ENCODE measurements at places on chromosomes 4 and X. TPM values are rescaled to one million over a fixed set of nuclear protein-coding genes. Genes with fewer than 3 reads are reported as not detected.

ZBTB33 gene
- total RNA-seq = 21.5 TPM

DNA sequence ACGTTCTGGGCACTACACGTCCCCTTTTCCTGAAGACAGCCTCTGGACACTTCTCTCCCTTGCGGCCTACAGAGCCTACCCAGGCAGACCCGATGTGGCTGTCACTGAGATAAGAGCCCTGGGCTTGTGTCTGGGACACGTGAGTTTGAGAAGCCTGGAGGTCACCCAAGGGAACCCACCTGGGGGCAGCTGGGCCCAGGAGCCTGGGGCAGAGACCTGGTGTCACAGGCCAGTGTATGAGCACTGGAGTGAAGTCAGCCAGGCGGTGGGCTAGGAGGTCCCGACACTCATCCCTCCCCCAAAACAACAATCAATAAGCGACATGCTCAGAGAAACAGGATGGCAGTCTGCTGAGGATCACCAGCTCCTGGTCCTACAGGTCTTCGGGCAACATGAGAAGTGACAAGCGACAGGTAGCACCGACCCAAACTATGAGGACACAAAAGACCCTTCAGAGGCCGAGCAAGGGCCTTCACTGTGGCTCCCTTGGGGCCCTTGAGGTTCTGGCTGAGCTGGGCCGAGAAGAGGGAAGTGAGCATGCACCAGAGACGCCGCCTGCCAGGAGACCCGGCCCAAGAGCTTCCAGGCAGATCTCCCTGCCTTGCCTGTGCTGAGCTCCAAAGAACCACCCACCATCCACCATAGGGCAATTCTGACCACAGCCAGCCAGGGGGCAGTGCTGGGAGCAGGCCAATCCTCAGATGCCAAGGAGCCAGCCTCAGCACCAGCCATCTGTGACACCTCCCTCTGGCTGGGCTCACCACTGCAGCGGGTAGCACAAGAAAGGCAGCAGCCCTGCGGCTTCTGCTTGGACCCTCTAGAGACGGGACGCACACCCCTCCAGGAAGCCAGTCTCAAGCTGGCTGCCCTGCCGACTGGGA, 11.0 kb upstream of the DUSP9 start:
- H3K27ac ChIP-seq = no peak overlapping the region
- H3K4me3 ChIP-seq = no peak overlapping the region
- no peaks in the 10 kb centered on the region for H3K4me1 ChIP-seq
- DNase-seq = no peak
- H3K36me3 ChIP-seq = no peaks in the 10 kb centered on the region

FAM241A gene
- 0.90 TPM for total RNA-seq

GC gene
- total RNA-seq = 0.31 TPM

DNA sequence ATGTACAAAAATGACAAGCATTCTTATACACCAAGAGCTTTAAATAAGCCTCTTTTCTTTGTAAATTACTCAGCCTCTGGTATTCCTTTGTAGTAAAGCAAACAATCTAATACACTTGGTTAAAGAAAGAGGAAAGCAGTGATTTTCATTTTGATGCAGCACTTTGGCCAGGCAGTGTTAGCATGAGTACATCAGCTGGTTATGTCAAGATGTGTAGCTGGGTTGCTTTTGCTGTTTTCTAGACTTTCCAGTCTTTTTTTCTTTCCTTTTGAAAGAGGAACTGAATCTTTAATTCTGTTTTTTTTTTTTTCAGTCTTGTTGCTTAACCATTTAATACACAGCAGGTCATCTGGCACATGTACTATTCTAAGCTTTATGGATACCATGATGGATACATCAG, 167.1 kb upstream of the AADAT start:
- DNase-seq = no peak
- H3K4me1 ChIP-seq = no peaks in the 10 kb centered on the region
- H3K36me3 ChIP-seq = no peaks in the 10 kb centered on the region
- H3K4me3 ChIP-seq = no peak overlapping the region
- no peak overlapping the region for H3K27ac ChIP-seq

DNA sequence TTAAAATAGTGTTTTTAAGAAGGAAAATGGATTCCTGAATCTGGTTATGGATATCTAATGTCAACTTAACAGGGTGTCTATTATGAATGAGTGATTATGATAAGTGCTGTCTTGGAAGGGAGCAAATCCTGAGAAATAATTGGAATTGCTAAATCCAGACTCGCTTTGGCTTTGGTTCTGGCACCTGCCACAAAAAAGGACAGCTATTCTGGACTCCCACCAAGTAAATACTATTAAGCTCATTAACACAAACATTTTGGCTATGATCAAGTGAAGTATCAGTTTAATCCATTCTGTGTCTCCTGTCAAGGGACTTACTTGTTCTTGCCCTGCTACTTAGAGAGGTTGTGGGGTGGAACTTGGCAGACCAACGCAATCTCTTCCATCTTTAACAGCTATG, 403.7 kb downstream of the CENPC start:
- H3K27ac ChIP-seq = no peak overlapping the region
- no peaks in the 10 kb centered on the region for H3K27me3 ChIP-seq
- no peak overlapping the region for H3K4me3 ChIP-seq
- no peak for DNase-seq
- H3K36me3 ChIP-seq = no peaks in the 10 kb centered on the region

SULT1B1 gene
- total RNA-seq = 0.05 TPM

GRCh38 chr4:75822416-75822815, 79.8 kb downstream of the PPEF2 start:
- no peak overlapping the region for H3K4me3 ChIP-seq
- H3K27me3 ChIP-seq = no peaks in the 10 kb centered on the region
- H3K4me1 ChIP-seq = no peaks in the 10 kb centered on the region
- no peak overlapping the region for H3K27ac ChIP-seq
- no peaks in the 10 kb centered on the region for H3K36me3 ChIP-seq

DNA sequence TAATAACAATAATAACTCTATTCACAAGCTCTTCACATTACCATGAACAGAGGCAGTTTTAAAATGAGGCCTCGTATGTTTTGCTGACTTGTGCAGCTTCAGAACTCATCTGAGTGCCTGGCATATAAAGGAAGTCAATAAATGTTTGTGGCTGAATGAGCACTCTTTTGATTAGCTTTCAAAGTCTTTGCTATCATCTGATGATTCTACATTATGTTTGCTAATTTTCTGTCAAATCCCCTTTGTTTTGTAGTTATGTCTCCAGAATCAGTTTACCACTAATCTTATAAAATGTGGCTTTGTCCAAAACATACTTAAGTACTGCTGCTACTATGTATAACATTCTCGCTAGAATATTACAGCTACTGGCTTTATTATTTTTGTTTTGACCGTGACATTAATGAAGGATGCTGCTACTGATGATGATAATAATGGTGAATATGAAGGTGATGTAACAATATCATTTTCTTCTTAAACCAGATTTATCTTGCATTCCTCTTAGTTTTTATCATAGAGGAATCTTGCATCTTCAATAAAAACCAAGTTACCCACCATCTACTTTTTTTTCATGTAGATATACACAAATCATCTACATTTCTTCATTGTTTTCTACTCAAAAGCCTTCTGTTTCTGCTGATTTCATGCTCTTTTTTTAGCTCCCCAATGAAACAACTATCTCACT, 384.5 kb downstream of the NAF1 start:
- DNase-seq = no peak
- no peaks in the 10 kb centered on the region for H3K36me3 ChIP-seq
- H3K27ac ChIP-seq = no peak overlapping the region
- H3K4me1 ChIP-seq = no peaks in the 10 kb centered on the region
- no peak overlapping the region for H3K4me3 ChIP-seq

- H3K4me1 ChIP-seq = no peaks in the 10 kb centered on the region
- DNase-seq = no peak
- H3K27me3 ChIP-seq = no peaks in the 10 kb centered on the region
- no peak overlapping the region for H3K4me3 ChIP-seq
- no peak overlapping the region for H3K27ac ChIP-seq
- H3K36me3 ChIP-seq = no peaks in the 10 kb centered on the region
Observed at GRCh38 chrX:37677765-37678164, 7.8 kb upstream of the XK start.

GRCh38 chrX:136496186-136496763, 1.1 kb upstream of the HTATSF1 start:
- DNase-seq = no peak
- peaks cover 18% of the 10 kb centered on the region for H3K36me3 ChIP-seq
- H3K4me1 ChIP-seq = peaks cover 12% of the 10 kb centered on the region
- peak overlapping the region; percentile 98 for H3K27ac ChIP-seq
- H3K27me3 ChIP-seq = peaks cover 6% of the 10 kb centered on the region

GRCh38 chr4:167469436-167469835, 235.1 kb upstream of the SPOCK3 start:
- no peak overlapping the region for H3K27ac ChIP-seq
- H3K4me1 ChIP-seq = no peaks in the 10 kb centered on the region
- no peaks in the 10 kb centered on the region for H3K27me3 ChIP-seq
- no peaks in the 10 kb centered on the region for H3K36me3 ChIP-seq
- DNase-seq = no peak
- H3K4me3 ChIP-seq = no peak overlapping the region

DNA sequence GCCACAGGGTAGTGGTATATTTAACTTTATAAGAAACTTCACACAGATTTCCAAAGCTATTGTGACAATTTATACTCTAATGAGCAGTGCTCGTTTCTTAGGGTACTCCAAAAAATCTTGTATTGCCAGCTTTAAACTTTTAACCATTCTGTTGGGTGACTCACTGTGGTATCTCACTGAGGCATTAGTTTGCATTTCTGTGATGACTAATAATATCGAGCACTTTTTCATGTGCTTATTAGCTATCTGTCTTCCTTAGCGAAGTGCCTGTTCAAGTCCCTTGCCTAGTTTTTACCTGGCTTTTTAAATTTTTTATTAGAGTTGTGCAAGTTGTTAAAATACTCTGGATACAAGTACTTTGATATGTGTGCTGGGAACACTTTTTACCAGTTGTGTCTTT, 5.5 kb downstream of the PNMA3 start:
- peaks cover 4% of the 10 kb centered on the region for H3K27me3 ChIP-seq
- no peak overlapping the region for H3K4me3 ChIP-seq
- no peaks in the 10 kb centered on the region for H3K4me1 ChIP-seq
- no peak for DNase-seq

SPANXN4 gene
- not detected for total RNA-seq

GRCh38 chrX:109843963-109844751, 111.1 kb upstream of the ACSL4 start:
- no peak overlapping the region for H3K4me3 ChIP-seq
- no peak for DNase-seq
- no peaks in the 10 kb centered on the region for H3K4me1 ChIP-seq
- no peak overlapping the region for H3K27ac ChIP-seq
- no peaks in the 10 kb centered on the region for H3K27me3 ChIP-seq
- no peaks in the 10 kb centered on the region for H3K36me3 ChIP-seq

SPACA5B gene
- total RNA-seq = not detected

PRAF2 gene
- total RNA-seq = 36.3 TPM

GRCh38 chrX:48493890-48494364, 14.9 kb upstream of the PORCN start:
- no peak overlapping the region for H3K4me3 ChIP-seq
- H3K27ac ChIP-seq = no peak overlapping the region
- no peaks in the 10 kb centered on the region for H3K4me1 ChIP-seq
- H3K27me3 ChIP-seq = no peaks in the 10 kb centered on the region
- no peaks in the 10 kb centered on the region for H3K36me3 ChIP-seq
- DNase-seq = no peak

DNA sequence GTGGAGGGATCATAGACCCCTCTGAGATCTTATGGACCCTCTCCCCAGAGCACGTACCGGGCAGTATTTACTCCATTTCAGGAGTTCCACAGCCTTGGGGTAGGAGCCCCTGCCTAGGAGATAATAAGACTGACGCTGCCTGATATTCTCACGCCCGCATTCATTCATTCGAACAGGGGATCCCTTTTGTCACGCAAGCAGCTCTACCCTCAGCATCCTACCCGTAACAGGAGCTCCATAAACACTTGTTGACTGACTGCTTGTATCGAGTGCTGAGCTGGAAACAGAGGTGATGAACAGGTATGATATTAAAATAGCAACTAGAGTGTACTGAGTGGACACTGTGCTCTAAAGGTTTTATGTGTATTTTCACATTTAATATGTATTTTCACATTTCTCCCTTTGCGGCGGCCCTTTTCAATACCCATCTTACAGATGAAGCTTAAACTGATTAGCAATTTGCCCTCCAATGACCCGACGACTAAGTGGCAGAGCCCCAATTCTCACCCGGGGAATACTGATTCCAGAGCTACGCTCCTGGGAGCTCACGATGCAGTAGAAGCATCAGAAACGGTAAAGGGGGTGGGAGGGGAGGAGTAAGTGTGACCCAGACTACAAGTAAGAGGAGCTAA, 888 bp downstream of the RAB28 start:
- peaks cover 7% of the 10 kb centered on the region for H3K4me1 ChIP-seq
- peak overlapping the region; percentile 79 for H3K27ac ChIP-seq
- H3K27me3 ChIP-seq = no peaks in the 10 kb centered on the region
- no peak for DNase-seq

GSX2 gene
- not detected for total RNA-seq

SH3RF1 gene
- 11.5 TPM for total RNA-seq

DNA sequence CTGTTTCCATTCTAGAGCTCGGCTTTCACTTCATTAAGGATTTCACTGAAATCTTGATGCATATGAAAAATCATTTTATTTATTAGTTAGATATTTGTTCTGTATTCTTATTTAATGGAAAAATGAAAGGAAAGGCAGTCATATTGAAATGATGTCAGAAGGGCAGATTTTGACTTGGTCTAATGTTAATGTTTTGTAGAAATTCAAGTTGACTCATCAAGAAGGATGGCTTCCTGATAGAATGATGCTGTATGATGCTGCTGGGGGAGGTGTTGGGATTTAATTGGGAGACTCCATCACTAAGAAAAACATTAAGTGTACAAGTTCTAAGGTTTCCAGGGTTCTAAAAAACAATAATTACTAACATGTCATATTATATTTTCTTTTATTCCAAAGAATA, 204.8 kb downstream of the PDGFC start:
- peaks cover 10% of the 10 kb centered on the region for H3K4me1 ChIP-seq
- H3K4me3 ChIP-seq = no peak overlapping the region
- no peaks in the 10 kb centered on the region for H3K36me3 ChIP-seq

- H3K4me1 ChIP-seq = no peaks in the 10 kb centered on the region
- no peak for DNase-seq
- H3K36me3 ChIP-seq = no peaks in the 10 kb centered on the region
- H3K27ac ChIP-seq = no peak overlapping the region
- no peaks in the 10 kb centered on the region for H3K27me3 ChIP-seq
Observed at GRCh38 chr4:110636680-110637407, 14.0 kb upstream of the PITX2 start.

DNA sequence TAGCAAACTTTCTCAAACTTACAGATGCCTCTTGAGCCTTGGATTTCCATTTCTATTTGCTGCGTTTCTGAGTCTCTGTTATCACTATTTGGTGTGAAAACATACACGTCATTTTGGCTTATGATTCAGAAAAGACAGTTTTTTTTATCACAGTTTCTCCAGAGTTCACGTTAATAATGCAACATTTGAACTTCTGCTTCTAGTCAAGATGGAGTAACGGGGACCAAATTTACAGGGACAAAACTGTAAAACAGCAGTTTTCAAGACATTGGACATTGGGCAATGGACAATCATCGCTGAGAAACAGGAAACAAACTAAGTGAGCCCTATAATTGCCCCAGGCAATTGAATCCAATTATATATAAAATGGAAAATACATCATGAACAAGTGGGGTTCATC, 36.2 kb upstream of the TASL start:
- no peak for DNase-seq
- no peak overlapping the region for H3K27ac ChIP-seq
- no peaks in the 10 kb centered on the region for H3K36me3 ChIP-seq
- H3K4me1 ChIP-seq = no peaks in the 10 kb centered on the region
- no peak overlapping the region for H3K4me3 ChIP-seq

Data from Panc1 (cell line).